CD4-positive, alpha-beta T cell treated with Interleukin-21 for 1 hour (primary cell): ENCODE measurements at places on chromosomes 1 and 21.
A peak's percentile ranks its signal among the peaks of the same experiment; 100 is the strongest.

GRCh38 chr21:35113064-35113463 lies 64.0 kb upstream of the RUNX1 start:
- no peak for DNase-seq

DNA sequence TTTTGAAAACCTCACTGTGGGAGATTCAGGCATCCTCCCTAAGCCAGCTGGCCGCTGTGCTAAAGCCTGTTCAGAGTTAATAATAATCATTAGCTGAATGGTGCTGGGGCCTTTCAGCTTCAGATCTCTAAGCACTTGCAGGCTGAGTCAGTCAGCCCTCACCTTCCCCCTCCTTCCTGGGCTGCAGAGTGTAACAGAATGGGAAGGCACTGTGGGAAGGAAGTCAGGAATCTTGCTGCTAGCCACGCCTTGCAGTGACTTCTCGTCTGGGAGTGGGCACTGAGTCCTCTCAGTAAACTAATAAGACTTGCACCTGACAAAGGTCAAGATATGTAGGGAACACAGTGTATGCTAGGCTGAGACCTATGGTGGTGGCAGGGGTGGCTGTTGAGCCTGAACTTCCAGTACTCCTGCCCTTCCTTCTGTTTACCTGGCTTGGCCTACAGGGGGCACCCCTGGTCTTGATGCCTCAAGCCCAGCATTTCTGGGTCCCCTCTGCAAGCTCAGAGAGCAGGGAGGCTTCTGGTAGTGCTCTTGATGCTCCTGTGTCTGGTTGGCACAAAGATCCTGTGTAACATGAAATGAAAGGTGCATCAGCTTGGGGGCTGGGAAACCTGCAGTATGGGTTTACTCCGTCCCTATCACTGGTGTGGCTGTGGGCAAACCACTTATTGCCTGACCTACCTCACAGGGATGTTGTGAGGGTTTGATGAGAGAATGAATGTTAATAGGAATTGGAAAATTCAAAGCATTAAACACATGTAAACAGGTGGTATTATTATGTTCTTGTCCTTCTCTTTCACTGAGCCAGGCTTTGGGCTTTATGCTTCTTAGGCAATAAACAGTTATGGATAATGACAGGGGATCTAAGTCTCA lies 6.0 kb downstream of the CYB561D1 start:
- peak; percentile 70 for DNase-seq

GRCh38 chr1:28591708-28592320 lies at the start of gene RAB42:
TSS of gene RAB42 (plus strand) at chr1:28592265. CDS start at chr1:28592512, 247 bp downstream.
- DNase-seq: peak; percentile 17

GRCh38 chr1:11487196-11487751 lies 8.3 kb downstream of the DISP3 start:
- DNase-seq: no peak

DNA sequence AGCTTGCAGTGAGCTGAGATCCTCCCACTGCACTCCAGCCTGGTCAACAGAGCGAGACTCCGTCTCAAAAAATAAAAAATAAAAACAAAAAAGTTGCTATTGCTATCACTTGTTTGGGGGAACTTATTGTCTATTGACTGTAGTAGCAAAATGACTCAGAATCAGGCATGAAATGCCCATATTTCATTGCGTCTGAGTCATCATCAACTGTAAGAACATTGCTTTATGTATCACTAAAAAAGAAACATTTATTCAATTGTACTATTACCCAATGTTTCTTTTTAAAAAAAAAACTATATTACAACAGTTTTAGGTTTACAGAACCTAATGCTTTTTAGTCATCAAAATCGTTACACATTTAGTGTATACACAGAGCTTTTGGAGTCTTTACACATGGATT lies 91.0 kb upstream of the FMN2 start:
- no peak for DNase-seq

DNA sequence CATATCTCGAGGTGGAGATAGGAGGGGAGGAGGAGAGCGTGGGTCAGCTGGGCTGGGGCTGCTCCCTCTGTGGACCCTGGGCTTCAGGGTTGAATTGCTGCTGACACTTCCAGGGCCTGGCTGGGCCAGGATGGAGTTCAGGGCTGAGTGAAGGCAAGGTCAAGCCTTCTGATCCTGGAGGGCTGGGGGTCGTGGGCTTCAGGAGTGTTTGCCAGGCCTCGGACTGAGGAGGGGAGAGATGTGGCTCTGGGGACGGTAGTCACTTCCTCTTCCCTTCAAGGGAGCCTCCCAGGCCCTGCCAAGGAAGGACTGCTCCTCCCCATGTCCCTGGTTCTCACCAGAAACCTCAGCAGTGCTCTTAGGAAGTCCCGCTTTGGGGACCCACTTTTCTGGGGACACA lies 12.1 kb upstream of the FAM131C start:
- no peak for DNase-seq

DNA sequence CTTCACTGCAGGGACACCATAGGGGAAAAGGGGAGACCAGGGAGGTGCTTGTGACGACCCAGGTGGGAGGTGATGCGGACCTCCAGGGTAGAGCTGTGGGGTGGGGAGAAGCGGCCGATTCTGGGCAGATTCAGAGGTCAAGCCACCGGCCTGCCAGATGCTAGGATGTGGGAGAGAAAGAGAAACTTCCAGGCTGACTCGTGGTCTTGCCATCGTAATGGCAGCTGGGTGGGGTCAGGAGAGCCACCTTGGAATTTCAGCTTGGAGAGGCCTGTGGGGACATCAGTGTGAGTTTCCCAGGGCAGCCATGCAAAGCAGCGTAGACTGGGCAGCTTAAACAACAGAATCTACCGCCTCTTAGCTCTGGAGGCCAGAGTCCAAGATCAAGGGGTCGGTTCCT lies 258.0 kb upstream of the VAMP3 start:
- DNase-seq: no peak

GRCh38 chr1:167429612-167430011 lies 88.7 kb downstream of the CD247 start:
- no peak for DNase-seq

DNA sequence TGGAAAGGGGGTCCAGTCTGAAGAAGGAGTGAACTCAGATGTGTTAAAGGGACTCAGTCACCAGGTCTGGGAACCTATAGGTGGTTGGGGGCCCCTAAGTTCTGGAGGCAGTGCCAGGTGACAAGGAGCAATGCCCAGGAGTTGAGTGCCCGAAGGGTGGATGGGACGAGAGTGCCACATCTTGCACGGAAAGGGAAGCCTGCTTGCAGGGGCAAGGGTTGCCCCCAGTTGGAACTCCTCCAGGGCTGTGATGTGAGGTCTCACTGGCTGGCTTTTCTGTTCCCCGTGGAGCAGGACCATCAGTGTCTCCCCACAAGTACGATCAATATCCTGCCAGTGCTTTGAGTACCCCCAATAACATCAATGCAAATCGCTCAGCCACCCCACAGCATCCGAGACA lies 107.3 kb downstream of the TOMM20 start:
- no peak for DNase-seq

GRCh38 chr1:169368406-169368769 lies 393 bp downstream of the BLZF1 start:
- DNase-seq: peak; percentile 41

DNA sequence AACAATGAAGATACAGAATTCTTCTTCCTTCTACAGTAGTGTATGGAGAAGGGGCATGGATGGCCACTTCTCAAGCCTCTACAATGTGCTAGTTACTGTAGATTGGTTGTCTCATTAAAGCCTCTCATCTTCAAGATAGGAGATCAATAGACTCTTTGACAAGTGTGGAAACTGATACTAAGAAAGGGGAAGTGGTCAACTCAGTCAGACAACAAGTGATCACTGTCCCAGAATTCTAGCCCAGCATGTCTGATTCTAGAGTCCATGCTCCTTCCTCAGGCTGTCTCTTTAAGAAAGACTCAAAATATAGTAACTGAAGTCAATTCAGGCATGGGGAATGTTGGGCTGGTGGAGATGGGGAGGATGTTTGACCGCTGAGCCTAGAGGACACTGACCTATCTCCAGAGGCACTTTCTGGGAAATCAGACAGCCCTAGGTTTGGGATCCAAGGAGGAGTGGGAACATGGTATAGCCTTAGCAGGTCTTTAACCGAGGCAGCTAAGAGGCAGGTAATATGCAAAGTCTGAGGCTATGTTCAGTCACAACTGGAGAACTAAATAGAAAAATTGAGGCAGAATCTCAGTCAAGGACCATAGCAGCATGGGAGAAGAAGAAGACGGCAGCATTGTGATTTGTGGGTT lies 39.3 kb upstream of the EYA3 start:
- DNase-seq: no peak

GRCh38 chr21:43190951-43191350 lies 22.1 kb downstream of the CRYAA start:
- no peak for DNase-seq

DNA sequence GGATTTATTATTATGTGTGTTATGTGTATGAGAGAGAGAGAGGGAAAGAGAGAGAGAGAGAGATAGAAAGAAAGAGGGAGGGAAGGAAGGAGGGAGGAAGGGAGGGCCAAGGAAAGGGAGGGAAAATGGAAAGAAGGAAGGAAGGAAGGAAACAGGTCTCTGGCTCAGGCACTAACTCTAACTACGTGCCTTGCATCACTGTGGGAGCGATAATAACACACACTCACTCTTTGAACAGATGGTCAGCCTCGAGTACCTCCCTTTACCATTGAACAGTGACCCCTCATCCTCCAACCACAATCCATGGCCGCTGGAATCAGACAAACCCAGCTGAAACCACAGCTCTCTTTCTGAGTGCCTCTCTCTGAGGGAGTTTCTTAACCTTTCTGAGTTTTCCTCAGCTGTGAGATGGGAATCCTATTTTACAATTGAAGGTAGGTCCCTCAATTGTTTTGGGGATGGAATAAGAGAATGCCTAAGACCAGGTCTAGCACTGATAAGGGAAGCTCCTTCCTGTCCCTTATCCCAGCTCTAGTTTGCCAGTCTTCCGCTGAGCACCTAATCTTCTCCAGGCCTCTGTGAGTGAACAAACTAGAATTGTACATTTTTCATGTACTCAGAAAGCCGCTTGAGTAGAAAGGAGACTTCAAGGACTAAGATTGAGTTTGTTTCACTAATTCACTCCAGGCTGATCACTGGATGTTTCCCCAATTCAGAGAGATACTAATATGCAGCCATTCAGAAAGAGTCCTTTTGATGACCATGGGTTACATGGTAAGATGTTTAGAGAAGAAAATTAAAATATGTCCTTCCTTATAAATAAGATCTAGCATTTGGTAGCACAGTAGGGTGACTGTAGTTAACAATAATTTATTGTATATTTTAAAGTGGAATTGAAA lies 62.8 kb downstream of the IRF2BP2 start:
- no peak for DNase-seq

GRCh38 chr1:93005252-93005598 lies 44.0 kb upstream of the DIPK1A start:
- no peak for DNase-seq

GRCh38 chr21:29523646-29524045 lies 224.9 kb downstream of the BACH1 start:
- DNase-seq: no peak

DNA sequence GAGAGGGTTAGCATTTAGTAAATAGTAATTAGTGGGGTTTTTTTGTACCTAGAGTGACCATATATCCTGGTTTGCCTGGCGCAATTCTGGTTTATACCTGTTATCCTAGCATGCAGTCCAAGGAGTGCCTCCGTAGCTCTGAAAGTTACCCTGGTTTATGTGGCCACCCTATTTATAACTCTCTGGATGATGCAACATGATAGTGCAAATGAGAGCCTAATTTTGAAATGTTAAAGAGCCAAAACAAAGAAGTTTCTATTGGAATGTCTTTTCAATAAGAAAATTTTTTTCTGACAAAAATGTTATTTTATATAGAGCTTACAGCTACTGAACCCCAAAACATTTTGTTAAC lies 5.7 kb downstream of the AHCYL1 start:
- no peak for DNase-seq

- no peak for DNase-seq
Observed at GRCh38 chr1:228109962-228110488, 926 bp upstream of the MRPL55 start.

DNA sequence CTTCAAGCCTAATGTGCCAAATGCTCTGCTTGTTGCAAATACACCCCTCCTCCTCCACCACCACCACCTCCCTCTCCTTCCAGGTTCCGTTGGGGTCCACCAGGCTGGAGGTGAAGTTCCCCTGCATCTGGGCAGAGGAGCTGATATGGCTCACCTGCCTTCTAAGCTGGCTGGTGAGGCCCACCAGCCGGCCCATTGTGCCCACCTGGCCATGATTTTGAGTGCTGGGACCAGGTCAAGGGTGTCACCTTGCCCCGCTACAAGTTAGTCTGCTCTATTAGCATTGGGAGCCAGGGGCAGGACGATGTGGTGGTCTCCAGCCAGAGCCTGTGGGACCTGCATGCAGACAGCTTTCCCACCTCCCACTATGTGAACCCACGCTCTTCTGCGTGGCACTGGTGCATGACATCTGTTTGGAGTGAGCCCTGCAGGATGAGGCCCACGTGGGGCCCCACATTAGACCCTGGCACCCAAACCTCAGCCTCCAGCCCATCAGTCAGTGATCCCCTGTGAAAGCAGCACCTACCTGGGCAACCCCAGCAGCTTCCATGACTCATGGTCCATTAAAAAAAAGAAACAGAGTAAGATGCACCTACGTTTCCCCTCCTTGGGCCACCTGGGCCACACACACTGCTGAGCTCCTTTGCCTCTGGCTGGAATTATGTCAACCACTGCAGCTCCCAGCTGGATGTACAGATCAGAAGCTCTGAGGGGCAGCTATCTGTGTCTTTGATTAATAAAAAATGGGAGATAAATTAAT lies 15.6 kb upstream of the CDCP2 start:
- no peak for DNase-seq

- no peak for DNase-seq
Observed at GRCh38 chr1:228316589-228317387, 89.8 kb downstream of the TRIM11 start.

GRCh38 chr1:63971557-63971956 lies 197.7 kb downstream of the ROR1 start:
- no peak for DNase-seq

- no peak for DNase-seq
Observed at GRCh38 chr1:84013708-84014107, 14.8 kb upstream of the TTLL7 start.

GRCh38 chr1:109954041-109954512 lies 30.5 kb upstream of the AHCYL1 start:
- no peak for DNase-seq

DNA sequence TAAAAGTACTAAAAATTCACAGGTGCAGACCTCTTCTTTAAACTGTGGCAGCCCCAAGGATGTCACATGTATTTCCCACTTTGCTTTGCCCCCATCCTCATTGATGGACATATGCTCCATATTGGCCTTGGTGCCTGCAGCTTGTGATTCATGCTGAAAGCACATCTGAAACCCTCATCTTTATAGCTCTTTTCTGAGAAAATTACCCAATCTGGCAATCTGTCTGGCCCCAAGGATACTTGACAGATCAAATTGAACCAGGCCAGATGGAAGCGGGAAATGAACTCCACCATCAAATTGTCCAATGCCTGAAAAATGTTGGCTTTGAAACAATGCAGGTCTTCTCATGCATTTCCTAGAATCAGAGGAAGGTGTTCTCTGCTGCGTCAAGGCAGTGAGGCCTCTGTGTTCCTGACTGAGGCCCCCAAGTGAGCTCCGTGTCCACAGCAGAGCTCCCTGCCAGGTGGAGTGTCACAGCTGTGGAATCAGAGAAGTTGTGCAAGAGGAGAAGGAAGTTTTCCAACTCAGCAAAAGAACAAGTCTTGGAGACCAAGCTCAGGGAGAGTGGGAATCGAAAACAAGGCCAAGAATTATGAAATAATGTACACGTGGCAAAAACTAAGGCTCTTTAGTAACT lies 323.7 kb downstream of the PLPP3 start:
- DNase-seq: no peak

GRCh38 chr21:40765811-40766210 lies 81.1 kb downstream of the DSCAM start:
- DNase-seq: no peak
